ENCODE measurements at places on chromosomes 12 and 14.
A peak's percentile ranks its signal among the peaks of the same experiment; 100 is the strongest.

DNA sequence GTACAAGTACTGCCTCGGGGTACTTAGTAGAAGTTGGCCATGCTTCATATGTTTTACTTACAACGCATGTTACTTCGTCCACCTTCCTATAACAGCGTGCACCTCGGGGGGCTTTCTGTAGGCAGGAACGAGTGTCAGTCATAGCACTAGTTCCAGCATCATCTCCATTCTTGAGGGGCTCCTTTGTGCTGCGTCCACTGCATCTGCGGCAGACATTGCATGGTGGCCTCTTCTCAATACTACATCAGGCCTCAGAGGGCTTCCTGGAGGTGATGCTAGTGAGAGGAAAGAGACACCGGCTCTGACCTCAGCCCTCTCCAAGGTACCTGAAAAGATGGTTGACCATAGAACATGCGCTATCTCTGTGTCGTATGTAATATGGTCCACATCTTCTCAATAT, 121.2 kb upstream of the RTL1 start:
- DNase-seq: no peak

GRCh38 chr14:65255583-65256461, 153.5 kb upstream of the MAX start:
- no peak for DNase-seq

DNA sequence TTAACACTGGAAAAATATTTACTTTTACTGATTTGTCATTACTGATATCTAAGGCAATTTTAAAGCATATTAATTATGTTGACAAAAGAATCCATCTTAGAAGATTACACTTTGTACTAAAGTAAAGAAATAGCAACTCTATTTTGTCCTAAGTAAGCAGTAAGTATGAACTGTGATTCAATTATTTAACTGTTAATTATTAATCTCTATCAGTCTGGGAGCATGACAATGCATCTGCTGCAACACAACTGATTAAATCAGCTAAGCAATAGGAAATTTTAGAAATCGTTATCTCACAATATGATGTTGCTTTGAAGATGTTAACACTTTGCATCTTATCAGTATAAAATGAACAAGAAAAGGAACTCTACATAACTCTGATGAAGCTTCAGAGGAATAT, 172.3 kb downstream of the DPY19L2 start:
- no peak for DNase-seq

GRCh38 chr12:42804928-42805327, 215.4 kb upstream of the PRICKLE1 start:
- DNase-seq: no peak

GRCh38 chr12:3589745-3590144, 98.7 kb downstream of the PRMT8 start:
- no peak for DNase-seq

DNA sequence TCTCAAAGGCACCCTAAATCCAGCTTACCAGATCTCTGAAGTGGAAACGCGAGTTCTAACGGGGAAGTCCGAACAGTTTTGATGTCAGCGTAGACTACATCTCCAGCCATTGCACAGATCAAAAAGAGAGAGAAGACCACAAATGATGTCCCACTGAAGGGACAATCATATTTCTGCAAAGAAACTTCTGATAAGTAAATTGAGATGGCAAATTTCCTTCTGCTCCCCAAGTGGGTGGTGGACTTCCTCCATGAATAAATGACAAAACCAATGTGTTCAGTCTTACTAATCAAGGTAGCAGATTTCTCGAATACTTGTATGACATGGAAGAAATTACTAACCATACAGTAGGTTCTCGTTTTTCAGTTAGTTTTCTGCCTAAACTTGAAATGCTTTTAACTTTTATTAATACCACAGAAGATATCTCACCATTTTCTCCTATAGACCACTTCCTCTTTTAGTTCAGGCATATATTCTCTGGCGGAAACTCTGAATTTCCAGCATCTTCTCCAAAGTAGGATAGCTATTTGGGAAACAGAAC, at the start of gene CLECL1:
Gene CLECL1 (minus strand): TSS at position 177 of the 541 bp plus-strand sequence.
- DNase-seq: no peak

DNA sequence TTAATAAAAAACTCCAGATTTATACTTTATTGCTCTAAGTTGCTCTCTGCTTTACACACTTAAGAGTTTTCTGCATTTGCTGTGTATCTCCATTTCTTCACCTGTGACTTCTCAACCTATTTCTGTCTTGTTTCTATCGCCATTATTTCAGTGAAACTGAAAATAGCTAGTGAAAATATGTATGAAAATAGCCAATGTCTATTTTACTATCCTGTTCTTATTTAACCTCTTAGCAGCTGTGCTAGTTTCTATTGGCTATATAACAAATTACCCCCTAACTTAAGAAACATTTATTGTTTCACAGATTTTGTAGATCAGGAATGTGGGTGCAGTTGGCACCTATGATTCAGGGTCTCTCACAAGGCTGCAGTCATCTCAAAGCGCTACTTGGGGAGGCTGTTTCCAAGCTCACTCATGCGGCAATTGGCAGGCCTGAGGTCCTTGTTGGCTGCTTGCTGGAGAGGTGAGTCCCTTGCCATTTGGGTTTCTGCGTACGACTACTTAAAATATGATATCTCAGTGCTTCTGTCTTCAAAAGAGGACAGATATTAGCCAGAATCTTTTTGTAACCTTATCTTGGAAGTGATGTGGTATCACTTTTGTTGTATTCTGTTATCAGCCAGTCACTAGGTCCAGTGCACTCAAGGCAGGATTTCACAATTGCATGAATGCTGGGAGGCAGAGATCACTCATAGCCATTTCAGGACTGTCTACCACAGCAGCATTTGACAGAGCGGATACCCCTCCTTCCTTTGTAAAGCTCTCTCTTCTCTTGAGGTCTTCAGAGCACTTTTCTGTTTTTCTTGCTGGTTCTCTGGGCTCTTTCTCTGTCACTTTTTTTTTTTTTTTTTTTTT, 7.2 kb downstream of the ERC1 start:
- DNase-seq: peak; percentile 33

DNA sequence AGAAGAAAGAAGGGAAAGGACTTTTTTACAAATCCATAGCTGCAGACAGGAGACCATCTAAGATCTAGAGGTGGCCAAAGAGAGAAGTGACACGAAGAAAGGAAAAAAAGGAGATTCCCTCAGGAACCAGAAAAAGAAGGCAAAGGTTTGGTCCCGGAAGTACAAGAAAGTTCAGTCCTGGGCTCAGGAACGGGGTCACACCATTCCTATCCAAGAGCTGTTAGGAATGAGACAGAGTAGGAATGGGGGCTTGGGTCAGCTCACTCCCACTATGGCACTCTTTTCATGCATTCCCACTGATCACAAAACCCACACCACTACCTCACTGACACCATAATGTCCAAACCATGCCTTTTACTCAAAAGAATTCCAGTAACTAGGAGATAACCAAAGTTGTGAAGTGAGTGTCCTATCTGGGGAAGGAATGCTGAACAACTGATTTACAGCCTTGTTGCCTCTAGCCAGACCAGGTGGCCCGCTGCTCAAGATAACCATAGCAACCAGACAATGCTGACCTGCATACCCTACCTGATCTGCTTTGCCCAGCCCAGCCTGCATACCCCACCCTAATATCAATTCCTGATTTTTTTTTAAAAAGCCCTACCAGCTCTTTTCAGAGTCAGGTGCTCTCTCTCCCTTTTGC, 8.4 kb downstream of the PPP2R3C start:
- no peak for DNase-seq

DNA sequence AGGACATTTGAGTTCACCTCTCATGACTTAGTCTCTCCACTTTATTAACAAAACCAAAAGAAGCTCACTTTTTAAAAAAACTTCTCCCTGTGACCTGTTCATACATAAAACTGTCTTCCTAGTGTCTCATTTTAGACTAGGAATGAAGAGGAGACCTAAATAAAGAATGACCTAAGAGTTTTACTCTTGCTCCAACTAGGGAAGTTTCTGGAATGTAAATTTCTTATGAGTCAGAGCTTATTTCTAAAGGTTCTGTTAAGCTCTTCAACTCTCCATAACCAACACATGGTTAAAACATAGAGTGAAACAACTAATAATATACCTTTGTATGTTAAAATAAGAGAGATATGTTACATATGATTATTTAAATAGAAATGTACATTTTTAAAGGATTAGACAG, 369.8 kb downstream of the EMP1 start:
- no peak for DNase-seq

DNA sequence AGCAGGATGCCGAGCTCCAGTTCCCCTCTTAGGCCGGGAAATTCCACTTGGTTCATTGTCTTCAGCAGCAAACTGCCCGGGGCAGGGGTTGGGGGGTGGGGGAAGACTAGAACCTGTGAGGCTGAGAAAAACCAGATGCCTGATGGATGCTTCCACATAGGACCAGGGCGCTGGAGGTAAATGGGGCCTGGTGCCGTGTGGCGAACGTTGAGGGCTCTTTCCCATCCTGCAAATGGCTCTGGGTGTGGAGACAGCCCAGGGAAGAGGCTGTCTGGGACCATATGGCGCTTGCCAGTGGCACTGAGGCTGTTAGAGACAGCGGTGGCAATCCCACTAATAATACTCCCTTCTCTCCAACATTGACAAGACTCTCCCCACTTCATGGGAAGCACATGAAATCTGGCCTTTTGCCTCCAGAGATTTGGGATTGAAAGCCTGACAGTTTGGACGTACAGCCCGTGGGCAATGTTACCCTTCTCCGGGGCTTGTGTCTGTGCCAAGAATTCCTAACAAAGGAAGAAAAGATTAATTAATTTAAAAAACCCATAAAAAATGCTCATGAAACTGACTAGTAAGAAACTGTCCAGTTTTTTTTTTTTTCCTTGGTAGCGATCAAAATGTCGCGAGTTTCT, 44.5 kb downstream of the MAP1LC3B2 start:
- no peak for DNase-seq

- no peak for DNase-seq
Observed at GRCh38 chr14:49960453-49960852, 67.6 kb downstream of the ARF6 start.

- no peak for DNase-seq
Observed at GRCh38 chr14:75128596-75128990, 1.7 kb upstream of the NEK9 start.

GRCh38 chr14:100120522-100121269, 38.7 kb downstream of the DEGS2 start:
- DNase-seq: no peak

DNA sequence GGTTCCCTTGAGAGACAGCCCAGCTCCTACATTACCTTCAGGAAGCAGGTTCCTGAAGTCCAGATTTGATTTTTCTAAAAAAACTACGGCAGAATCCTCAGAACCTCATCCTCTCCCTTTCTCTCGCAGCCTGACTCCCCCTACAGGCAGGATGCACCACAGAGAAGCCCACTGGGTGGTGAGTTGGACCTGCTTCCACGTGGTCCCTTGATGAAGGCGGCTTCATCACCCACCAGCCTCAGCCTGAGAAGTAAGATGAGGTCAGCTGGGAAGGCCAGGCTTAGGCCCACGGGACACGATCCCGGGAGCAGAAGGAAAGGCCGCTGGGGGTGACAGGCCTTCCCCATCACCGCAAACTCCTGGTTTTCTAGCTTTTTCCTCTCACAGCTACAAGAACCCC, 83.0 kb downstream of the ACTN1 start:
- DNase-seq: no peak

DNA sequence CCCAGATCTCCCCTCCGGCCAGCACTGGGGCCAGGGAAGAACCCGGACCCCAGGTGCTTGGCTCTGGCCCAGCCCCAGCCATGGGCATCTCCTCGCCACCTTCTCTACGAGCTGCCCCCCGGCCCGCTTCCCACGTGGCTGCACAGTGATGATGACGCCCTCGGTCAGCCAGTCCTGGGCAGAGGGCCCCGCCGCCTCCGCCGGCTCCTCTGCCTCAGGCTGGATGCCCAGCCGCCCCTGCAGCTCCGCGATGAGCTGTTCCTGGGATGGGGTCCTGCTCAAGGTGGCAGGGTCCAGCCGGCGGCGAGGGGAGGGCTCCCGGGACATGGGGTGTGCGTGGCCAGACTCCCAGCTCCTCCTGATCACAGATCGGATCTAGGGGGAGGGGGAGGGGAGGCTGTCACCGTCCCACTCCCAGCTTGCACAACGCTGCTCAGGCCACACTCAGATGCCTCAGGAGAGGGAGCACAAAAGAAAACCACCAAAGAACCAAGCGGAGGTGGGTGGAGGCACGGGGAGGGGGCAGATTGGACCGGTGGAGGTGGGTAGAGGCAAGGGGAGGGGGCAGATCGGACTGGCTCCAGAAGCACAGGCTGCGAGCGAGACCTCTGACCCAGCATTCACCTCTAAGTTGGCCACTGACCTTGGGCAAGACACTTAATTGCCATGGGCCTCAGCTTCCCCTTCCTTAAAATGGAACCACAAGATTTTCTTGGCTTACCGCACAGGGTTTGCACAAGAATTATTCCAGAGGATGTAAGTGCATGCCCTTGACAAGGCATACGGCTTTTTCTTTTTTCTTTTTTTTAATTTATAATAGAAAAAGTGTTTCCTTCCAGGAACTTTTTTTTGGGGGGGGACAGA, 16.1 kb upstream of the RPLP0 start:
- no peak for DNase-seq

DNA sequence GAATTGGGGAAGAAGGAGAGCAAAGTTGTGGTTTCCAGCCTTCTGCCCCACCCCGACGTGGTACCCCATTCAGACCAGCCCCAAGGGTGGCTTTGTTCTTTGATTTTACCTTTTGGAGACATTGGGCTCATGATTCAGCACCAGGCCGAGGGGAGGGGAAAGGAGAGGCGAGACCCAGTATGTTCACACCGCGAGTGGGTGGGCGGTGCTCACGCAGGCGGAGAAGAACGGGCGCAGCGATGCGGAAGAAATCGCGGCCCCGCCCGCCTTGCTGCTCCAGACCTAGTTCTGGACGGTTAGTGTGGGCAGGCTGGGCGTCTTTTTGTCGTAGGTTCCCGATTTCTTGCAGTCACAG, 963 bp downstream of the ATL1 start:
- DNase-seq: peak; percentile 18

GRCh38 chr12:124901003-124901402, 13.4 kb downstream of the UBC start:
- DNase-seq: no peak

DNA sequence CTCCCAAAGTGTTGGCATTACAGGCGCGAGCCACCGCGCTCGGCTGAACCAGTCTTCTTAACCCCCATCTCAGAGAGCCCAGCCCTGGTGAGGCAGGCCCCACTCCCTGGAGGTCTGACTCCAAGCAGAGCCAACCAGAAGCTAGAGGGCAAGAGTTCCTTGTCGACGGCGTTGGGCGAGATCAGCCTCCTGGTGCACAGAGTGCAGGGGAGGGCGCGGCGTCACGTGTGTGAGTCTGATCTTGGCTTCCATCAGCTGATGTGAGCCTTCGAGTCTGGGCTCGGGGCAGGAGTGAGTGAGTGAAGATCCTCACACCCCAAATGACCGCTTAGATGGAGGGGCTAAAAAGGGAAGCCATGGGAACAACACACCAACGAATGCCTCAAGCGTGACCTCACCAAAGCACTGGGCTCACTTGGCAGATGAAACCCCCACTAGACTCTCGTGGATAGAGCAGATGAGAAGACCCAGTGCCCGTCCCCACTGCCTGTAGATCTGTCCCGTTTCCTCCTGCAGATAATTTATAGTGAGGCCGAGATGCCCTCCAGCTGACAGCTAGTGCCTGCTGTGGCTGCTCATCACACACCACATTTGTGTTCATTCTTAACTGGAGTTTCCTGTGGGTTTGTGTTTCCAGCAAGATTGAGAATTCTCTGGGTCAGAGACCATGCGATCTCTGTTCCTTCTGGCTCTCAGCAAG, 28.6 kb upstream of the ADGRD1 start:
- no peak for DNase-seq

All from erythroblast (primary cell).